ENCODE measurements at places on chromosomes 6 and 20.

DNA sequence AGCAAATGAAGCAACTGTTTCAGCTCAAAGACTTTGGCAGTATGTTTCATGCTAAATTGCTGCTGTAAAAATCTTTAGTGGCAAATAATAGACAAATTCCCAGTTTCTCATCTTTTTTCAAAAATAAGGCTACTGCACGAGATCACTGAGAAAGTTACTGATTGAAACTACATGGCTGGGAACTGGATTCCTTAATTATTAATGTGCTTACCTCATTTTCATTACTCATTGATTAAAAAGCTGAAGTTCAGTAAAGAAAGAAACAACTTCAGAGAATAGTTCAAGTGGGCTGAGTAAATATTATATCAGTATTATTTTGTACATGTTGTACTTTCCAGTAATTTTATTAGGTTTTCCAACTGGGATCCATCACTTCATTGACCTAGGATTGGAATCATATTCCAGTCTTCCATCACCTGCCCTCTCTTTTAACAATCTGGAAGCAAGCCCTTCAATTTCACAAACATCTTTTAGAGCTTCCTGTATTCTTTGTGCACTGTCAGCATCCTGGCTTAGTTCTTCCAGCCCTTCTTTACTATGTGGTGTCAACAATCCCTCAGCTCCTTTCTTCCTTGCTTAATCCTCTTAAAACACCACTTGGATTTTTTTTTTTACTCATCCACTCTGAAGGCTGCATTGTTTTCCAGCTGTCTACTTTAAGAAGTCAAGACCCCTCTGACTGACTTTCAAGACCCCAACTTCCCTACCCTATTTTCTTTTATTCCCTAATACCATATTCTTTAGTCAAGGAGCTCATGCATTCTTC, 4.3 kb downstream of the MEI4 start:
- DNase-seq = no peak

DNA sequence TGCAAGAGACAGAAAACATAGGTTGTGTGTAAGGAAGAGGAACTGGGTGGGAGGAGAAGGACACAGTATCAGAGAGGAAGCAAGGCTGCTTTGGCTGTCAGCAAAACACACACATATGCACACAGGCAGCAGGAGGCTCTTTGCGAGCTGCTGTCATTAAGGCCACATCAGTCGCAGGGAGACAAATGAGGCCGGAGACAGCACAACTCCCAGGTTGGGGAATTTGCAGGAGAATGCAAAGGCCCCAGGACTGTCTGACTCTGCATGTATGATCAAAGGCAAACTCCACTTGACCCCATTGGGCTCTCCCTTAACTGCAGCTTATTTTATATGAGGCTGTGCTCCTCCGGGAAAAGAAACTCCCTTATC, 35.3 kb downstream of the METTL24 start:
- DNase-seq = no peak

- no peak for DNase-seq
Measured at GRCh38 chr6:40293460-40294185, 293.5 kb downstream of the LRFN2 start.

DNA sequence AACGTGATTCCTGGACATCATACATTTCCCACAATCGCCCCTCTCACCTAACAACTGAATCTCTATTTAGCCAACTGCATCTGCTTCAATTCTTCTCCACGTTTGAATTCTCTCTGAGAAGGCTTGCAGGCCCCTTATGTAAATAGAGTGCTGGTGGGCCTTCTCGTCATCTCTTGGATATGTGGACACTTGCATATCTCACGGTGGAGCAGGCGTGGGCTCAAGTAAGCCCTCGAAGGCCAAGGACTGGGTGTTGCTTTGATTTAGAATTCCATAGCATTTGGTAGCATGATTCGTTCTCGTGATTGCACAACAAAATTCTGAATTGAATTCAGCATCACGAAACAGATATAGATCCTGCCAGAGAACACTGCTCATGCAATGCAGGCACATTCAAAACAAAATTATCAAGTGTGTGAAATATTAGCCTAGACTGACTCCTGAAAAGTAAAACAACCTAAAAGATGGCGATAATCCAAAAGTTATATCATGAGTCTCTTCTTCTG, 613.6 kb downstream of the TFAP2A start:
- DNase-seq = peak; percentile 59

- DNase-seq = peak; percentile 29
Measured at GRCh38 chr6:149925974-149926777, 3.3 kb upstream of the RAET1G start.

GRCh38 chr20:5686384-5687105, 63.7 kb upstream of the SHLD1 start:
- DNase-seq = no peak

DNA sequence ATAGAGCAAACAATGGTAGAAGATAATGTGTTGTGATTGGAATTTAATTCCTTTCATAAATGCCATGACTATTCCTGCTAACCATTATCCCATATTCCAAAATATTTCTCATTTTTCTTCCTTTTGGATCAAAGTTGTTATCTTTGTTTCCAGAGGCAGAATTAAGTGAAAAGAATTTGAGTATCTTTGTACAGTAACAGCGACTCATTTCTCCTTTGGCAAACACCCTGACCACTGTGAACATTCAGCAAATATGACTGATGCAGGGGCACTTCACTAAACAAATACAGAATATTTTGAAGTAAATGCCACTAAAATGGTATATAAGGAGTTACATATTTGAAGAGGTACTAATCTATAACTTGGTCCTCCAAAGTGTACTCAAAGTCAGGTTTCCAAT, 105.0 kb upstream of the LAMP5 start:
- DNase-seq = no peak

GRCh38 chr6:21323577-21323976, 270.0 kb upstream of the SOX4 start:
- DNase-seq = no peak

DNA sequence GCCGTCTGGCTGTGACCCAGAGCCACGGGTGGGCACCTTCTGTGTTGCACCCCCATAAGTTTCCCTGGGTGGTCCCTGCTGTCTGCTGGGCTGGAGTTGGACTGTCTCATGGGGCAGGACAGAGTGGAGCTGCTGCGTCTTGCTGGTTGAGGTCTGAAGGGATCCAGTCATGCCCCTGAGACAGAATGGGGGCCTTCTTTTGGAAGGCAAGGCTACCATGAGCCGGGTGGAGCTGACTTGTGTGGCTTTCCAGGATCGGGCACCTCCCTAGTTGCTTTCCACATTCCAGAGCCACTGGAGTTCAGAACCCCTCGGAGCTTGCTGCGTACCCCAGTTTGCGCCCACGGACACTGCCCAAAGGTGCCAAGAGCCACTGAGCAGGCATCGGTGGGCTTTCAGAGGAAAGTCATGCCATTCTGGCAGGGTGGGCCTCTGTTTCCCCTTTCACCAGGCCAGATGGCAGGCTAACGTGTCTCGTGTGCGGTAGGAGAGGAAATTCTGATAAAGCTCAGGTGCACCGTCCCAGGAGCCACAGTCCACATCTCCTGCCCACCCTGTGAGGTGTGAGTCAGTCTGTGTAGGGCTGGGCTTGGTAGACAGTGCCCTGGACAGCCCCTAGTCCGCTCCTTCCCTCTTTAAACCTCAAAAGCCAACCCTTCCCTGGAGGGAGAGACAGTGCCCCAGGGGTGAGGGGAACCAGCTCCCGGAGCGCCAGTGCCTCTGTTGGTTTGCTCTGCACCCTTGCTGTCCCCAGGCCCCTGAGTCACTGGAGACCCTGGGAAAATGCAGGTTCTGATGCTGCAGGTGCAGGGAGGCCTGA, 125.3 kb downstream of the SYCP2 start:
- DNase-seq = no peak

GRCh38 chr6:58419321-58419720, 1101.9 kb downstream of the PRIM2 start:
- DNase-seq = no peak

DNA sequence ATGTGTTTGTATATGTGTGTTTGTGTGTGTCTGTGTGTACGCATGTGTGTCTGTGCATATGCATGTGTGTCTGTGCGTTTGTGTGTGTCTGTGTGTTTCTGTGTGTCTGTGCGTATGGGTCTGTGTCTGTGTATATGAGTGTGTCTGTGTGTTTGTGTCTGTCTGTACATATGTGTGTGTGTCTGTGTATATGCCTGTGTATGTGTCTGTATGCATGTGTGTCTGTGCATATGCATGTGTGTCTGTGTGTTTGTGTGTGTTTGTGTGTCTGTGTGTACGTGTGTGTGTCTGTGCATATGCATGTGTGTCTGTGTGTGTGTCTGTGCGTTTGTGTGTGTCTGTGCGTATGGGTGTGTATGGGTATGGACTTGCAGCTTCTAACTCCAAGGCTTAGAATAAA, 174.0 kb upstream of the NOX3 start:
- no peak for DNase-seq

GRCh38 chr6:43760210-43761168, 9.5 kb upstream of the VEGFA start:
- no peak for DNase-seq

GRCh38 chr6:44285552-44286284, 15.5 kb downstream of the TMEM151B start:
- no peak for DNase-seq

DNA sequence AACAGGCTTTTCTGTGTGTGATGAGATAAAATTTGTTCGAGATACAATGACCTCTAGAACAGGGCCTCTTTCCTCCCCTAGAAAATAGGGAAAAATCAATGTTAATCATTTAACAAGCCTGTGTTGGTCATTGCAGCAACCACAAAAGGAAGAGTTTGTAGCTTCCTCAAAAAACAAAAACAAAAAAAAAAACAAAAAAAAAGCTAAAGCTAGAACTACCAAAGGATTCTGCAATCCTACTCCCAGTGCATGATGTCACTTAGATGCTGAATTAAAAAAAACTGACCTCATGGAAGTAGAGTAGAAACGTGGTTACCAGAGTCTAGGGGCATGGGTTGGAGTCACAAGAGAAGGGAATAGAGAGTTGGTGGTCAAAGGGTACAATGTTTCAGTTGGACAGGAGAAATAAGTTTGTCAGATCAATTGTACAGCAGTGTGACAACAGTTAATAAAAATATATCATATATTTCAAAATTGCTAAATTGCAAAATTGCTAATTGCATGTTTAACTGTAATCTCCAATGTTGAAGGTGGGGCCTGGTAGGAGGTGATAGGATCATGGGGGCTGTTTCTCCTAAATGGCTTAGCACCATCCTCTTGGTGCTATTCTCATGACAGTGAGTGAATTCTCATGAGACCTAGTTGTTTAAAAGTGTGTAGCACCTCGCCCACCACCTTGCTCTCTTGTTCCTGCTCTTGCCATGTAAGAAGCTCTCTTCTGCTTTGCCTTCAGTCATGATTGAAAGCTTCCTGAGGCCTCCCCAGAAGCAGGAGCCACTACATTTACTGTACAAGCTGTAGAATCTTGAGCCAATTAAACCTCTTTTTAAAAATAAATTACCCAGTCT, 163.4 kb upstream of the SIM1 start:
- DNase-seq = no peak

DNA sequence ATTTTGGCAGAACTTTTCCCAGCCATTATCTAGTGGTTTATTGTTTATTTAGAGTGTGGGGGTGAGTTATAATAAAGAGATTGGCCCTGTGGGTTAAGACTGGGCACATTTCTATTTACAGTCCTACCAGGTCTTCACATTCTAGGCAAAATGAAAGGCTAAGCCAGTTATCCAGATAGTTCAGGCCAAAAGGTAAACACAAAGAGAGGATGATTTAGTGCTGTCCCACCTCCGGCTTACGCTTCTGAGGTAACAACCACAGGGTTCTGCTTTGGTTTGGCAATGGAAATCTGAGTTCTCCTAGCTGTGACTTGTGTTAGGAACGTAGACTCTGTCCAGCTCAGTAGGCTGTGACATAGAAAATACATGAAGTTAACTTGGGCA, 50.3 kb upstream of the PTPRK start:
- no peak for DNase-seq

- no peak for DNase-seq
Measured at GRCh38 chr6:63814459-63814858, 178.9 kb downstream of the PHF3 start.

Data from AG04450 (cell line).